Cardiac fibroblast (primary cell): ENCODE measurements at places on chromosomes 6 and 20.

- DNase-seq, result peak; percentile 86
Measured at GRCh38 chr6:45724511-45724910, 291.1 kb downstream of the CLIC5 start.

DNA sequence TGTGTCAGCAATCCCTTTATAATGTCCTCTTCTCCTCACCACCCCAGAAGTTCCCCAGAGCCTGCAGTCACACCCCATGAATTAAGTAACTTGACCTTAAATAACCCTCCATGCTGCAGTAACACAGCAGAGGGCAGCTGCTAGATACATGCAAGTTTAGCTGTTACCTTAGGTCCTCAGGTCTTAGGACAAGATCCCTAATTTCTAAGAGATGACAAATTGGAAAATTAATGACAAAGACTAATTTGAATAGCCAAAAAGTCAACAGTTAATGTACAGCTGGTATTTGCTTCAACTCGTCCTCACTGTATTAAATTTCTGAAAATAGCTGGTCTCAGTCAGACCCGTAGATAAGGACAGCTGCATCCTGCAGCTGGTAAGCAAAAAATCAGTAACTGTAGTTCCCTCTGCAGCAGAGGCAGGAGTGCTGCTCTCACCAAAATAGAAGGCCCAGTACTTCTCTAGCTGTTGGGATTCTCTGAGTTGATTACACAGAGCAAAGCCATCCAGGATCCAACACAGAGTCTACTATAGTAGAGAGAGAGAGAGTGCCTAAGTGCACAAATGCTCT is 62.4 kb downstream of the TNFRSF21 start:
- peak; percentile 43 for DNase-seq

- peak; percentile 47 for DNase-seq
Measured at GRCh38 chr6:155646443-155646842, 190.8 kb upstream of the NOX3 start.

GRCh38 chr6:46583081-46583480 is 69.5 kb downstream of the CYP39A1 start:
- no peak for DNase-seq

- no peak for DNase-seq
Measured at GRCh38 chr20:19887556-19888268, 129.4 kb upstream of the NAA20 start.

- no peak for DNase-seq
Measured at GRCh38 chr20:33188421-33188820, 20.5 kb downstream of the BPIFA2 start.

DNA sequence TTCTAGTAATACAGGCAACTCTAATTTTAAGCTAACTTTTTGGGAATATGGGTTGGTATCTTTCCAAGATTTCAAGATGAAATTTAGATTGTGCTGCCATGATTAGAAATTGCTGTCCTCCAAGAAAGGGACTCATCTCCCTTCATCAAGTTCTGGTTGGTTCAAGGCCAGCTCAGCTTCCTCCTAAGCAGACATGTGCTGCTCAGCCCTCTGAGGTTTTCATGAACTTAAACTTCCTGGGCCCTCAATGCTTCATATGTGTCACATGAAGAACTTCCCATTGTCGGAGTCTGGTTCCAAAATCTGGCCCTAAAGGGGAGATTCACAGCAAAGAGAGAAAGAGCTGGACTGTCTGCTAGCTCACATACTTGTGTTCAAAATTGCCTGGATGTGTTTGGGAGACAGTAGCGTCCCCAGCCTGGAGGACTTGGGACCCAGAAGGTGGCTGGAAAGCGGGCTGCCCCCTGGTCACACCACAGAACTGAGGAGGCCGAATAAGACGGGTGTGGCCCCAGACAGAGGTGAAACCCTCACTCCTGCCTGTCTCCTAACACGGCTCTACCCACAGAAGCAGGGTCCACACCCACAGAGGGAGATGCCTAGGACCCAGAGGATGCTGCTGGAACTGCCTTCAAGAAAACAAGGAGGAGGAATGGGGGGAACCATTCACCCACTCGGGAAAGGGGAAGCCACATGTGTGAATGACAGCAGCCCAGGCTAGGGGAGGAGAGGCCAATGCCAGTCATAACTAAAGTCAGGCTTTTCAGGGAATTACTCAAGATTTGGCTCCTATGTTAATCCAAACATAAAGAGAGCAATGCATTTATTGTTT is 54.3 kb upstream of the GPR31 start:
- DNase-seq, result no peak

- DNase-seq, result no peak
Measured at GRCh38 chr6:170253910-170254269, 37.0 kb downstream of the DLL1 start.

- DNase-seq, result no peak
Measured at GRCh38 chr6:28856620-28857005, 67.2 kb downstream of the TRIM27 start.

GRCh38 chr6:38177882-38178583 is 358.5 kb downstream of the ZFAND3 start:
- DNase-seq, result no peak

GRCh38 chr6:15947923-15948322 is 181.0 kb upstream of the MYLIP start:
- no peak for DNase-seq

DNA sequence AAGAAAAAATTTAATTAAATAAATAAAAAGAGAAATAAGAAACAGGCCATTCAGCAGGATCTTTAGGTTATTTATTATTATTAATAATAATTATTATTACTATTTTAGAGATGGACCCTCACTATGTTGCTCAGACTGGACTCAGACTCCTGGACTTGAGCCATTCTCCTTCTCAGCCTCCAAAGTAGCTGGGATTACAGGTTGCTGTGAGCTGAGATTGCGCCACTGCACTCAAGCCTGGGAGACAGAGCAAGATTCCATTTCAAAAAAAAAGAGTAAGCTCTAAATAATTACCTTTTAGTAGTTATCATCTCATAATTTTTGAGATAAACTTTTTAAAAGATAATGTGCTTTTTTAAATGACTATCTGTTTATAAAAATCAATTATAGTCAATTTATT is 1102.8 kb upstream of the GJE1 start:
- no peak for DNase-seq

GRCh38 chr6:122702841-122703240 is 76.7 kb upstream of the FABP7 start:
- DNase-seq, result no peak

GRCh38 chr20:37543828-37544227 is 16.2 kb upstream of the BLCAP start:
- DNase-seq, result peak; percentile 59

DNA sequence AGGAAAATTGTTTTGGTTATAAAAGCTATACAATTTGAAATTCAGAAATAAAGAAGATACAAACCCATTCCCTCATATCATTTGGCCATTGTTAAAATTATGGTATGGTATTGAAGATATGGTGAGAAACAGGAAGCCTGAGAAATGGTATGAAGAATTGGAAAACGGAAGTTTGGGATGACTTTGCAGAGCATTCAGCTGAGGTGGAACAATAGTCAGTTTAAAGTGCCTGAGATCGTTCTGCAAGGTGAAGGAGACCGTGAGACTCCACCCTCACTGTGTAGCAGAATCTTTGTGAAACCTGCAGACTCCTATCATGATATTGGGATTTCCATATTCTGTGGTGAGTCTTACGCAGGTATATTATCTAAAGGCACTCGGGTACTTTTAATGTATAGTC is 97.3 kb downstream of the ADGRB3 start:
- DNase-seq, result no peak

DNA sequence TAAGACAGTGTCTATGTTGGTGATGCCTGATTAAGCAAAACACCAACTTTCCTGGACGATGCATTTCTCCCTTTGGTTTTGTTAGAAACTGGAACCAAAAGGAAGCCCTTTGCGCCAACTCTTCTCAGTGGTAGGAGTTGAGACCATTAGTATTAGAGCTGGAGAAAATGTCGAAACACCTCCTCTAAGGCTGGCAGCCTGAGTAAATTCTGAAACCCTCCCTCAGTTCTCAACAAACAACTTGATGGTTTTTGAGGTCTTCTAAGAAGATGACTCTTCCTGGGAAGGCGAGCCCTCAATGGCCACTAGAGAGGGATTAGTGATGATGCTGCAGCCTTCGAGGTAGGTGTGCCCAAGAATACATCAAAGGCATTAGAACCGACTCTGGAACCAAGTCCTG is 78.4 kb upstream of the CCN6 start:
- no peak for DNase-seq

DNA sequence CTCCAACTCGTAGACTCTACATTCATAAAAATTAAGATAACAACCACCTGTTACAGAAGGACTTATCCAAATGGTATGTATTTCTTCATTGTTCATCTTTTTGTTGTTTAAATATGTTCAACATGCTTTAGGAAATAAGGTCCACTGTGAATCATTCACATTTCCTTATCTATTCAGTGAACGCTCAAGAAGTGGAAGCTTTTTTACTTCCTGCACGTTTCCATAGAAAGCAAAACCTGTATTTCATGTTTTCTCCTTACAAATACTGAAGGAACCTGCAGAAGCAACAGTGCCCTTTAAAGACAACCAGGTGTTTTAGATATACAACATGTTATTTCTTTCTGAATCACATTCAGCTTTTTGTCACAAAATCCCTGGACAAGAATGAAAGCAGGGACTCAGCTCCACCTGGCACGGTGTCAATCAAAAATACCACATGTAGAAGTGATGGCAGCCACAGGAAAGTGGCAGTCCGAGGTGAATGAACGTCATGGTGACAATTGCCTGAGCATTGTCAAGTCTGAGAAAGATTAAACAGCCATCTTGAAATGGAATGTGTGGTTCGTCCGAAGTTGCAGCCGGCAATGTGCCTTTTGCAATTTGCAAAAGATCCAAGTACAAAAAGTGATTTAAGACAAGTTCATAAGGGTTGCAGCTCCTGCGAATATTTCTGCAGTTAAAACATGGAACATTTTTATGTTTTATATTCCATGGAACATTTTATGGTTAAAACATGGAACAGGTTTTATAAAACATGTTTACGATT is 66.7 kb upstream of the RIPOR2 start:
- no peak for DNase-seq

GRCh38 chr20:63091901-63092659 is 85.3 kb upstream of the BHLHE23 start:
- DNase-seq, result no peak

DNA sequence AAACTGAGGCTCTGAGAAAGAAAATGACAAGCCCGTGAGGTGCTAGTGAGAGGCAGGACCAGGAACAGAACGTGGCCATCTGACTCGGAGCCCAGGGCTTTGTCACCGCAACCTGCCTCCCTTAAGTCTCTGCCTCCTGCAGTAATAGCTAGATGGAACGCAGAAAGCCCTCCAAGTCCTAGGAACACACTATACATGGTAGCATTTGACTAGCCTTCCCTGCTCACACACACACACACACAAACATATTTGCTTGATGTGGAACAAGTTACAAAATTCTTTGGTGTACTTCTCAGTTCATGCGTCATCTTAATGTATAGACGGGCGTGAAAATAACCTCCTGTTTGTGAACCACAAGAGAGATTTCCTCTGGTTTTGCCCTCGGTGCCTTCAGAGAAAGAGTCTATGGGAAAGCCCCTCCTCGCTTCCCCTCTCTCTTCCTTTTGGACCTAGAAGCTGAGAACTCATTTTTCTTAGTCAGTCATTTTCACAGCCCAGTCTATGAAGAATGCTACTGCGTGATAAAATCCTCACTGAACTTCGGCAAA is 38.8 kb downstream of the C6orf52 start:
- no peak for DNase-seq

- DNase-seq, result no peak
Measured at GRCh38 chr20:20931024-20931423, 175.1 kb downstream of the LINC00237 start.

- DNase-seq, result no peak
Measured at GRCh38 chr6:34731393-34732060, 25.8 kb upstream of the SNRPC start.

- DNase-seq, result no peak
Measured at GRCh38 chr6:51768087-51768486, 319.3 kb downstream of the PKHD1 start.

DNA sequence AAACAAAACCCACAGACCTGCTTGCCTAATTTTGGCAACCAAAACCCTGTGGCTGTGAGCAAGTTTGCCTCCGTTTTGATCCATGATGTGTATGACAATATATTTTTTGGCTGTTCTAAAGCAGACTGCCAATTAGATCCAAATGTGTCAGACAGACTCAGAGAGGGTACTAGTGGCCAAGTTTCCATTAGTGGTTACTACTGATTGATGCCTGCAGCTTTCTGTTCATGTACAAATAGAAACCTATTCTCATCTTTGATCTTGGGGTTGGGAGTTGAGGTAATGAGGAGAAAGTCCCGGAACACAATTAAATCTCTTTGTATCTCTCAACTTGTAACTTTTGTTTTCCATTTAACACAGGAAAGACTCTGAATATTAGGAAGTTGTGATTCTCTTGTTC is 100.9 kb downstream of the RNF144B start:
- DNase-seq, result no peak

DNA sequence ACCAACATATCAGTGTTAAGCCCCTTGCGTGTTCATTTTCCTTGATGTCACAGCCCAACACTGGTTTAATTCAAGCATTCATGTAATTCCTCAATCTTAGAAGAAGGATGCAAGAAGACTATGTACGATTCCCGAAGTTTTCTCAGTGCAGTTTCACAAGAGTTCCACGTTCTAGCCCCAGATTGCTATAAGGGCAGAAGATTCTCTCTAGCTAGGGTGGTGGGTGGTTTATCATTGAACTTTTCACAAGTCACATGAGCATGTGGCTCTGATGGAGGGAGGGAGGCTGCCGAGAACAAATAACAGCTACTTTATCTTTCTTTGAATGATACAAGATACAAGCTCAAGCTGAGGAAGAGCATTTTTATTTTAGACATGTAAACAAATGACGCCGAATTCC is 71.9 kb upstream of the NHSL1 start:
- peak; percentile 15 for DNase-seq

DNA sequence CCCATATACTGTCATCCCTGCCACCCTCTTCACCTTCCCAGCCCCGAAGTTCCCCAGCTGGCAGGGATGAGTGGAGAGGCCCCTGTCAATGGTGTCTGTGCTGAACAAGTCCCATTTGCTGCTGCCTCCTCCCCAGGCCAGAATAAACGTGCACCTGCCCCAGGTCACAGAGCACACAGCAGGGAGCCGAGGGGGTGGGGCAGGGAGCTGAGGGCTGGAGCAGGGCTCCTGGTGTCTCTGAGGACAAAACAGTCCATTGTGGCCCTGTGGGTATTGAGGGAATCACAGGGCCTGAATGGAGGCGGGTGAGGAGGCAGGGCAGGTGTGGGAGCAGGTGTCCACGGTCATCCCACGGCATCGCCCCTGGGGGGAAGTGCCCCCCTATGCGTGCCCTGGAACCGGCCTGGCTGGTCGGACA is 55.8 kb downstream of the SNAI1 start:
- no peak for DNase-seq

- no peak for DNase-seq
Measured at GRCh38 chr6:63477422-63478040, 94.7 kb upstream of the LOC128125822 start.

GRCh38 chr20:47781632-47782031 is 3.6 kb downstream of the SULF2 start:
- no peak for DNase-seq
